Stimulated activated CD4-positive, alpha-beta T cell treated with anti-CD3 and anti-CD28 coated beads, TNF-alpha, amount 100 ng/mL, for 48 hours (primary cell): ENCODE measurements at places on chromosomes 16 and 17.

DNA sequence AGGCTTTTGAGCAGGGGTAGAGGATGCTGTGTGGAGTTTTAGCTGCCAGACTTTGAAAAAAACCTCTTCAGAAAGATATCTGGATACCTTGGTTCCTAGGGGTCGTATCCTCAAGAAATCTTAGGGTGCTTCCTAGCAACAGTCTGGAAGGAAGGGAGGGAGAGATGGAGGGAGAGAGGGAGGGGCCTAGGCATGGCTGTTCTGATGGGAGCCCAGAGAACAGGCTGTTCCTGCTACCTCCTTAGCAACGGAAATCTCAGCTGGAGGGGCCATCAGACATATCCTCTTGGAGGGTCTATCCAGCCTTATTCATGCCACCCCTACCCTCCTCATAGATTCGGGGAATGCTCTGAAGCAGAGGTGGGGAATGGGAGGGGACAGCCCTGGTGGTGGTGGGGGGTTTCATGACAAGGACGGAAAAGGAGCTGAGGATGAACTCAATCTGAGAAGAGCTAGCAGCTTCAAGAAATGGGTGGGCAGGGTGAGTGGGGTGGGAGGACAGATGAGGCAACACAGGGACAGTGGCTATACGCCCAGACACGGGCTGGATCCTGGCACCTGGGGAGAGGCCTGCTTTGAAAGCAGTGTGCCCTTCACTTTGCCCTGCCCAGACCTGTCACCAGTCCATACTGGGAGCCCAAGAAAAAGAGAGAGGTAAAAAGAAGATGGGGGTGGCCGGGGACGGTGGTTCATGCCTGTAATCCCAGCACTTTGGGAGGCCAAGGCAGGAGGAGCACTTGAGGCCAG lies 2.9 kb upstream of the THRA start:
- no peak for DNase-seq

GRCh38 chr16:21265104-21265837 lies 12.8 kb downstream of the CRYM start:
- DNase-seq, result no peak

DNA sequence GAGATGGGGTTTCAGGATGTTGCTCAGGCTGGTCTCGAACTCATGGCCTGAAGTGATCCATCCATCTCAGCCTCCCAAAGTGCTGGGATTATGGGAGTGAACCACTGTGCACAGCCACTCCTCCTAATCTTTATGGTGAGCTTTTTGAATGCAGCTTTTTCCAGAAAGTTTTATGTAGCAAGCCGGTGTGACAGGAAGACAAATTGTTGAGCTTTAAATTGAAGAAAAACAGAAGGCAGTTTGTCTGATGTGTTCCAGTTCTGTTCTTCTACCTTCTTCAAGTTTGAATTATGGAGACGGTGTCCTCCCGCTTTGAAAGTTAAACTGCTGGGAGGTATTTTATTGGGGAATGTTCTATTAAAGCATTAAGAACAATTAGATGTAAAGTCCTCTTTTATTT lies 177.1 kb downstream of the SNX29 start:
- DNase-seq, result no peak

- DNase-seq, result peak; percentile 8
These were observed 174.6 kb downstream of the CDH13 start for GRCh38 chr16:82801361-82801760.

DNA sequence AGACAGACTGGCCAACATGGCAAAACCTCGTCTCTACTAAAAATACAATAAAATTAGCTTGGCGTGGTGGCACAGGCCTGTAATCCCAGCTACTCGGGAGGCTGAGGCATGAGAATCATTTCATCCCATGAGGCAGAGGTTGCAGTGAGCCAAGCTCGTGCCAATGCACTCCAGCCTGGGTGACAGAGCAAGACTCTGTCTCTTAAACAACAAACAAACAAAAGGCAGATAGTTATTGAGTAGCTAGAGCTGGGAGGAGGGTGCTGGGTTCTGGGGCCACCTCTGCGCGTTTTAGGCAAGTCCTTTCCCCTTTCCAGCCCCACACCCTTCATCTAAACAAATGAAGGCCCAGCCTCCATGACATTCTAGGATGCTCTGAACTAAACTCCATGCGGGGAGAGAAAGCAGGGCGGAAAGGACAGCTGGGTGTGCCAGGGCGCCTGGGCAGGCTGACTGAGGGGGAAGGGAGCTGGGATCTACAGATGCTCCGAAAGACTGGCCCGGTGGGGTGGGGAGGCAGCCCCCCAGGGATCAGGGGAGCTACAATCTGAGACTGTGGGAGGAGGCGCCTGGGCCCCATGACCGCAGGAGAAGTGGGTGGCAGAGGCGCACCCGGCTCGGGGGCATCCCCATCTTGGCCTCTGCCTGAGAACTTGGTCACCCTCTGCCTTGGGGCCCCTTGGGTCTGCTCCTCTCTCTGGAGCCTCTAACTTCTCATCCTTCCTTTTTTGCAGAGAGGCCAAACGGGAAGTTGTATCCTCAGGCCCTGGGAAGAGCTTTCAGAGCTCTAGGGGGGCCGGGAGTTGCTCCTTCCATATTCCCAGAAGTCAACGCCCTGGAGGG lies 910 bp downstream of the ITGAL start:
- DNase-seq, result no peak

DNA sequence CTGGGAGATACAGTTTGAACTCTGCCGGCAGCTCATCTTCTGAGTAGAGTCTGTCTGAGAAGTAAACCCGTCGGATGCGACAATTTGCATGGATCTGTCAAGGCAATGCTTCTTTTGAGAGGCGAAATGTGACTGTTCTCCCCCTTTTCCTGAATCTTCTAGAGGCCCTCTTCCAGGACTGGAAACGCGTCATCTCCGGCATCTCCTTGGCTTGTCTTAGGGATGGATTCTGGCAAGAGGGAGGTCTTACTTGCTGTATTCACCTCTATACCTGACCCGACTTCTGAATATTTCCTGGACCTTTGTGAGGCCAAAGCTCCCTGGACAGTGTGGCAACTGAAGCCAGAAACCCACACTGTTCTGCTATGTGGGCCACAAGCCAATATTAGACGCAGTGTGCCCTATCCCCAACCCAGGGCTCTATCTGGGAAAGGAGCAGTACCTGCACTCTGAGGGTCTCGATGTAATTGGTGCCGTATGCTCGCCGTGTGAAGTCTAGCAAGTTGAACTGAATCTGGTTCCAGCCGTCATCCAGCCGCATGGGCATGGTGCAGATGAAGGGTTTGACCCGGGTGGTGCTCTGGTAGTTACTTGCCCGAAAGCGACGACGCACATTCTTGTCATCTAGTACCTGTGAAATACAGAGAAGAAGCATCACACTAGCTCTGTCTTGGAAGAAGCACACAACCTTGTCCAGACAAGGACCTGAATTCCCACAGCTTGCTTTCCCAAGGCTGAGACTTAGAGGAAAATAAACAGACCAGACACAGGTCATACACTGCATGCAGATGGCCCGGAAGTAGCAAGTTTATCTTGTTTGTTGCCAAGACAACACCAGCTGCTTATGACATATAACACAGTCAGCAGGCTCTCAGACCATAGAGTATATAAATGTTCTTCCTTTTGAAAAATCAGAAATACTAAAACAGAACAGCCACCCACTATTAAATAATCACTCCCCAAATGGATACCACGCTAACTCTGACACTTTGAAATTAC lies 14.1 kb downstream of the CFAP20 start:
- DNase-seq, result no peak

GRCh38 chr16:88442383-88442726 lies 10.7 kb upstream of the ZFPM1 start:
- no peak for DNase-seq

GRCh38 chr16:66152181-66152580 lies 214.3 kb upstream of the CDH5 start:
- DNase-seq, result no peak

DNA sequence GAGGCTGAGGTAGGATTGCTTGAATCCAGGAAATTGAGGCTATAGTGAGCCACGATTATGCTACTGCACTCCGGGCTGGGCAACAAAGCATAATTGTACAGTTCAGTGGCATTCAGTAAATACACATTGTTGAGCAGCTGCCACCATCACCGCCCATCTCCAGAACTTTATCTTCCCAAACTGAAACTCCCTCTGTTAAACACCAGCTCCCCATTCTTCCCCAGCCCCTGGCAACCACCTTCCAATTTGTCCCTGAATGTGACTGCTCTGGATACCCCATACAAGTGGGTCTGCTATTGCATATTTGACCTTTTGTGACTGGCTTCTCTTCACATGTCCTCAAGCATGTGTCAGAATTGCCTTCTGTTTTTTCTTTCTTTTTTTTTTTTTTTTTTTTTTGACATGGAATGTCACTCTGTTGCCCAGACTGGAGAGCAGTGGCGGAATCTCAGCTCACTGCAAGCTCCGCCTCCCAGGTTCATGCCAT lies 2.9 kb downstream of the RPL38 start:
- DNase-seq, result no peak

DNA sequence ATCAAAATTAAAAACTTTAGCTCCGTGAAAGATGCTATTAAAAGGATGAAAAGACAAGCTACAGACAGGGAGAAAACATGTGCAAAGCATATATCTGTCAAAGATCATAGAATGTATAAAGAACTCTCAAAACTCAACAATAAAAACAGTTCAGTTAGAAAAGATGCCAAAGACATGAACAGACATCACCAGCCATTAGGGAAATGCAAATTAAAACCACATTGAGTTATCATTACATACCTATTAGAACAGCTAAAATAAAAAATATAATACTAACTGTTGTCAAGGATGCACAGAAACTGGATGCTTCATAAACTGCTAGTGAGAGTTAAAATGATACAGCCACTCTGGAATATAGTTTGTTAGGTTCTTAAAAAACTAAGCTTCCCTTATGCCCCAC lies 58.8 kb downstream of the NFATC3 start:
- DNase-seq, result no peak

DNA sequence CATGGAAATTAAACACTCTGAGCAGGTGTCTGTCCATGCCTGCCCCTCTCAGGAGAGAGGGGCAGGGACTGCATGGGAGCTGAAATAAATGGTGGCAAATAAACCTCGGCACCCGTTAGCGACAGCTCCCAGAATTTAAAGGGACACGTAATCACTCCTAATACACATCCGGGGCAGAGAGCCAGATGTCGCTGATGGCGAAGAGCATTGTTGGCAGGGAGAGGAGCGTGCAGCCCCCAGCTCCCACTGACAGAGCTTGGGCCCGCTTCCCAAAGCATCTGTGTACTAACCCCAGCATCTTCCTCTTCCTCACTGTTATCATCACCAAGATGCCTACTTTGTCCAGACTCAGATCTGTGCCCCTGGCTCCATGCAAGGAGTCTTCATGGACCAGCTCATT lies 85.8 kb downstream of the IRX5 start:
- DNase-seq, result no peak

- no peak for DNase-seq
These were observed 117.5 kb downstream of the BANP start for GRCh38 chr16:88068476-88069396.

GRCh38 chr16:51035110-51035498 lies 116.0 kb downstream of the SALL1 start:
- no peak for DNase-seq

- no peak for DNase-seq
These were observed 32.2 kb downstream of the TEX2 start for GRCh38 chr17:64230791-64231408.

GRCh38 chr17:35666070-35666469 lies 65.4 kb upstream of the RASL10B start:
- no peak for DNase-seq

GRCh38 chr17:32672711-32673110 lies 185.9 kb downstream of the CDK5R1 start:
- no peak for DNase-seq

DNA sequence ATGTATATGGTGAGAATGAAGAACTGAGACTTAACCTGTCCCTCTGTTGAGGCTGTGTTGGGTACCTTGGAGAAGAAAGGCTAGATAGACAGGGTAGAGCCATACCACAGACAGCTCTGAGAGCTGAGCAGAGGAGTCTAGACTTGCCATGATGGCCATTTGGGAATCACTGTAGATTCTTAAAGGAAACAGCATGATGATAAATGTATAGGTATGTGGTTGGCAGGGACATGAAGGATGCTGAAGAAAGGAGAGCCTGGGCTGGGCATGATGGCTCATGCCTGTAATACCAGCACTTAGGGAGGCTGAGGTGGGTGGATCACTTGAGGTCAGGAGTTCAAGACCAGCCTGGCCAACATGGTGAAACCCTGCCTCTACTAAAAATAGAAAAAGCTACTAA lies 114.4 kb upstream of the HAS3 start:
- no peak for DNase-seq

DNA sequence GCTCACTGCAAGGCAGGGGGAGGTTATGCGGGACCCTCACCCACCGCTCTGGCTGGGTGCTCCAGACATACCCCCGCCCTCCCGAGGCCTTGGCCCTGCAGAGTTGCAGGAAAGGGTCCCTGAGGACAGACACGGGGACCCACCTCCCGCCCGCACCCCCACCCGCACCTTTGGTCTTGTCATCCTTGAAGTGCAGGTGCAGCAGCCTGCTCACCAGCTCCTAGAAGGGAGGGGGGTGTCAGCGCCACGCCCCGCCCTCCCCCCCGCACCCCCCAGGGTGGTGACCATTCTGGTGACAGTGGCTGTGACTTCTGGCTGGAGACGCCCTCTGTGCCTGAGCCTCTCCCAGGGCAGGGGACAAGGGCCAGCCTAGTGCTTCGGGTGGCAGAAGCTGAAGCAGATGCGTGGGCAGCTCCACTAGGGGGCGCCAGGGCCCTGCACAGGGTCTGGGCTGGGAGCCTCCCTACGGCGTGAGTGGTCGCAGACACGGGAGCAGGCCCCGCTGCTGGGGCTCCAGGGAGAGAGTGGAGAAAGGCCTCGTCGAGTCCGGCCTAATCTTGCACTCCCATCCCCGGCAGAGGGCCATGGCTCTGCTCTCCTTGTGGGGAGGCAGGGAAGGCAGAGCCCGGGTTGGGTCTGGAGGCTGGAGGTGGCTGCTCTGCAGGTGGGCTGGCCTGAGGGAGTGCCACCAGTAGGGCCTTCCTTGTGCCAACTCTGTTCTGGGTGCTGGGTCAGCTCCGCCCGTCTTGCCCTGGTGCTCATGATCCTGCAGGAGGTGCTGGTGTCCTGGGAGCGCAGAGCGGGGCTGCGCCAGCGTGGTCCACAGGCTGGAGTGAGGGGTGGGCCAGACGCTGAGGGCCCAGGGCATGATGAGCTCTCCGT lies 2.7 kb downstream of the CENPX start:
- DNase-seq, result peak; percentile 52

- DNase-seq, result peak; percentile 83
These were observed 60.9 kb downstream of the RPTOR start for GRCh38 chr17:80605326-80606066.

GRCh38 chr16:75556431-75556950 lies 439 bp upstream of the TMEM231 start:
- DNase-seq, result no peak
